ENCODE measurements at places on chromosomes 13 and 19.

- no peak for DNase-seq
These were observed 48.9 kb upstream of the URAD start for GRCh38 chr13:28037399-28037798.

DNA sequence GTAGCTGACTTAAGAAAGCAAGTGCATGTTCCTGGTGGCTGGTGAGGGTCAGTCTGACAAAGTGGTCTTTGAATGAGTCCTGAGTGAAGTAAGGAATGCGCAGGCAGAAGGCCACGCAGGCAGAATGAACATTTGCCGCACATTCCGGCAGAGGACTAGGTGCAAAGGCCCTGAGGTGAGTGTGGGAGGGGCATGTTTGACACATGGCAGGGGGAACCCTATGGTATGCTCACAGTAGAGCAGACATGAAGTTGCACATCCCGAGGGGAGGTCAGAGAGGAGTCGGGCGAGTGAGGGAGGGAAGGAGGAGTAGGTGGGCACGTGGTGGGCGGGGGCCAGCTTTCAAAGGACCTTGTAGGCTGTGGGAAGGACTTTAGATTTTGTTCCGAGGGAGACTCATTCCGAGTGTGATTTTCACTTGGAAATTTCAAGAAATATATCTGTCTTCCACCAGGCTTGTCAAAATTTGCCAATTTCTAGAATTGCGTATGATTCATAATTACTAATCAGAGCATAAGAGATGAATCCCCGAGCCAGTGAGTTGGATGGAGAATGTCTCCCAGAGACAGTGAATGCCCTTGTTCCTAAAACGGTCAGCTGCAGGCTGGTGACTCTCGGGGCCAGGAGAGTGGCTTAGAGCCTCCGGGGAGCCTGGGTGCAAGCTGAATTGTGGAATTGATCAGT lies 40.3 kb downstream of the ERICH6B start:
- no peak for DNase-seq

GRCh38 chr19:55377356-55378131 lies 918 bp downstream of the TMEM190 start:
- DNase-seq = no peak

DNA sequence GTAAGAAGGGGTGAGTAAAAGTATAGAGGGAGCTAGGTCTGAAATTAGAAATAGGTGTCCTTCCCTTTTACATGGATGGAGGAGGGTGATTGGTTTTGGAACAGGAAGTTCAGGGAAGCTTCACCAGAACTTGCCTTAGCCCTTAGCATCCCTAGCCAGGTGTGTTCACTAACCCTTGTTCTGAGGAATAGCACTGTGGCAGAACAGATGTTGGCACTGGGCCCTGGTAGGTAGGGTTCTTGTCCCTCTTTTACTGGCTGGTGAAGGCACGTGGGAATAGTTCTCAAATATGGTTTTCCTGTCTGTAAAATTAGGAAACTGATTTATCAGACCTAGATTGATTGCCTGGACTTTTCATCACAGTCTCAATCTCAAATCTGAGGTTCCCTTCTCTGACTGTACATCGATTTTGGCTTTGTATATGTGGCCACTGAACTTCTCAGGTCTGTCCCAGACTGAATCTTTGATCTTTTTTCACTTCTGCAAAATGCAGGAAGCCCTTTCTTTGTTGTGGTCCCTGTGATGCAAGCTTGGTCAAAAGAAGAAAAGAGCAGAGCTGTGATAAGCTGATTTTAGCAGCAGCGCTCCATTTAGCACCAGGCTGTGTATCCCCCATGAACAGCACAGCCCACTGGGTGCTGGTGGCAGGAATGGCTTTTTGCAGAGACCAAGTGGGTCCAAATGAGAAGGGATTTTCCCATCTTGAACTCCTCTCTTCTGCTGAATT lies 86.2 kb upstream of the HTR2A start:
- DNase-seq = no peak

GRCh38 chr13:45302507-45302906 lies 38.5 kb downstream of the TPT1 start:
- no peak for DNase-seq

- DNase-seq = no peak
These were observed 10.5 kb downstream of the ADAMTS10 start for GRCh38 chr19:8600064-8600463.

DNA sequence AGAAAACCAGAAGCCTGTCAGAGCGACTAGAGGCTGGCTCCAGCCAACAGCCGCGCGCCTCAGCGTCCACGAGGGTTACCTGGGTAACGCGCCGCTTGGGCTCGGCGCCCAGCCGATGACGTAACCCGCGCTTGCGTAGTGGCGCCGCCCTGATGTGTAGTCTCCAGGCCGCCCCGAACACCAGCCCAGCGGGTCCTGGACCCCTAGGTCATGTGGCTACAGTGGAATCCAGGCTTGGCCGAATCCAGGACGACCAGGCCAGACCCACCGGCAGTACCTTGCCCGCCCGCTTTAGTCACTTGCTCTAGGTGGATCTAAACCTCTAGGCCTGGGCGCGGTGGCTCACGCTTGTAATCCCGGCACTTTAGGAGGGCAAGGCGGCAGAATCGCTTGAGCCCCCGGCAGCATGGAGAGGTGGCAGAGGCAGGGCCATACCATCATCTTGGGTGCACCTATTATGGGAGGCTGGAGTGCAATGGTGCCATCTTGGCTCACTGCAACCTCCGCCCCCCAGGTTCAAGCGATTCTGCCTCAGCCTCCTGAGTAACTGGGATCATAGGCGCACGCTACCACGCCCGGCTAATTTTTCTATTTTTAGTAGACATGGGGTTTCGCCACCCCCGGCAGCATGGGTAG lies 7.2 kb upstream of the ZNF606 start:
- DNase-seq = peak; percentile 59

DNA sequence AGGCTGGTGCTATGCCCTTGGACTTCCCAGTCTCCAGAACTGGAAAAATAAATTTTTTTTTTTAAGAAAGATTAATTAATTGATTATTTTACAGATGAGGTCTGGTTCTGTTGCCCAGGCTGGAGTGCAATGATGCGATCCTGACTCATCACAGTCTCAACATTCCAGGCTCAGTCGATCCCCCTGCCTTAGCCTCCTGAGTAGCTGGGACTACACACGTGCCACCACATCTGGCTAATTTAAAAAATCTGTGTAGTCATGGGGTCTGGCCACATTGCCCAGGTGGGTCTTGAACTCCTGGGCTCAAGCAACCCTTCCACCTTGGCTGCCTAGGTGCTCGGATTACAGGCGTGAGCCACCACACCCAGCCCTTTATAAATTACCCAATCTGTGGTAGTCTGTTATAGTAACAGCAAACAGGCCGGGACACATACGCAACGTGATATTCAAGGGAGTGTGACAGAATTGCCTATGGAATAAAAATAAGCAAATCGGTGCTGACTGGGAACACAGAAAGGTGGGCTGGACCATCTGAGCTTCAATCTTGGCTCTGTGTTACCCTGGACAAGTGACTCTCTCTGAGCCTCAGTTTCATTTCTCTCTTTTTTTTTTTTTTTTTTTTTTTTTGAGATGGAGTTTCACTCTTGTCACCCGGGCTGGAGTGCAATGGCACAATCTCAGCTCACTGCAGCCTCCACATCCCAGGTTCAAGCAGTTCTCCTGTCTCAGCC lies 42.8 kb downstream of the PIN1 start:
- peak; percentile 25 for DNase-seq

GRCh38 chr13:23622985-23623384 lies 52.8 kb downstream of the TNFRSF19 start:
- no peak for DNase-seq

- DNase-seq = peak; percentile 18
These were observed 61.7 kb downstream of the COLGALT1 start for GRCh38 chr19:17616961-17617806.

GRCh38 chr13:47726394-47726793 lies 274.7 kb downstream of the SUCLA2 start:
- no peak for DNase-seq

DNA sequence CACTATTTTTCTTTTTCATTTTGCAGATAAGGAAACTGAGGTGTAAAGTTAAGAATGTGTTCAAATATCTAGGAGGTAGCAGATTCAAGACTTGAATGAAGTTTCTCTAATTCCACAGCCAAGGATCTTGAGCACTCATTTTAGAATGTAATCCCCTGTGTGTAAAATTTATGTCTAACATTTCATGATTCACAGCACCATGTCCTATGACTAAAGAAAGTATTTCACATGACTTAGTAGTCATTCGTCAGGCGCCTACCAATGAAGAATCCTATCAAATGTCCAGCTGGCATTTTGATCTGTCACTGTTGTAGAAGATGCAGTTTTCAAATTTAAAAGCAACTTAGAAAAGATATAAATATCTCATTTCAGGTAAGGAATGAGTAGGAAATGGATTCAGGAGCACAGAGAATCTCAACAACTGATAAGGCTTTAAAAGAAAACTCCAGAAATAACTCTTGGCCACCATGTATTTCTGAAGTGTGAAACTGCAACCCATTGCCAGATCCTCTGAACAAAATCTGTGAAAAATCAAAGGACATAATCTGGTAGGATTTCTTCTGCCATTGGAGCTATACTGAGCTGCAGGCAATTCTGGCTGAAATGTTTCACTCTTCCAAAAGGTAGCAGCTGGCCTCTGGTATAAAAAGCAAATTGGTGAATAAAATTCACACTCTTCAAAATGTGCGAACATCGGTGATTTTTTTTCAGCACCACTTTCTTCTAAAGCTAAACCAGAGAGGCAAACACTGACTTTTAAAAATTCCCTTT lies 92.2 kb downstream of the DCLK1 start:
- DNase-seq = peak; percentile 54

DNA sequence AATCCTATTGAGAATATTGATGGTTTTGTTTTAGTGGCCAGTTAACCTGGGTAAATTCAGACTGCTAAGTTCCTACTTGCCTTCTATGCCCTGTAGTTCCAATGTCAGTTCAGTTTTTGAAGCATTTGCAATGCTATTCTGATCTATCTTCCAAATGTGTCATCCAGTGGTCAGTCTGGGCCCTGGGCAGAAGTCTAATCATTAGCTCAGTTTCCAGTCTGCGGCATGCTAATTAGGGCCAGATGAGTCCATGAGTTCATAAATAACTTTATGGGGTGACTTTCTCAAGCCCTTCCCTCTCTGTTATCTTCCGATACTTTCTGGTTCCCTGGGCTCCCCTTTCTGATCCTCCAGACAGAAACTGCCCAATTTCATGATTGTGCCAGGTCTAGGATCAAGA lies 32.7 kb downstream of the FAM187B start:
- DNase-seq = no peak

- peak; percentile 19 for DNase-seq
These were observed 435.0 kb upstream of the KLF12 start for GRCh38 chr13:74569251-74569650.

- no peak for DNase-seq
These were observed 9.6 kb downstream of the CIC start for GRCh38 chr19:42278452-42279154.

DNA sequence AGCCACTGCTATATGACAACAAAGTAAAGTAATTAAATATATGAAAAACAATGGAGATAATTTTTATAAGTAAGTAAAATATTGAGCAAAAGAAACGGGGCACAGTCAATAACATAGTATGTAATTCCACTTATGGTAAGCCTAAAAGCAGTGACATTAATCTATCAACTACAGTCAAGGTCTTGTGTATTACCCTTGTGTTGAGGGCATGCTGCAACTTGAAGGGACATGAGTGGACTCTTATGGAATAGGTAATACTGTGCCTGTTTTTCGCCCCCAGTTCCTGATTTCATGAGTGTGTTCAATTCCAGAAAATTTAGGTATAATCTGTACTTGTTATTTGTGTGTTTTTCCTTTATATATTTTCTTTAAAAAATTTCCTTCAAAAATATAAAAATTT lies 201.3 kb upstream of the SLITRK6 start:
- DNase-seq = no peak

DNA sequence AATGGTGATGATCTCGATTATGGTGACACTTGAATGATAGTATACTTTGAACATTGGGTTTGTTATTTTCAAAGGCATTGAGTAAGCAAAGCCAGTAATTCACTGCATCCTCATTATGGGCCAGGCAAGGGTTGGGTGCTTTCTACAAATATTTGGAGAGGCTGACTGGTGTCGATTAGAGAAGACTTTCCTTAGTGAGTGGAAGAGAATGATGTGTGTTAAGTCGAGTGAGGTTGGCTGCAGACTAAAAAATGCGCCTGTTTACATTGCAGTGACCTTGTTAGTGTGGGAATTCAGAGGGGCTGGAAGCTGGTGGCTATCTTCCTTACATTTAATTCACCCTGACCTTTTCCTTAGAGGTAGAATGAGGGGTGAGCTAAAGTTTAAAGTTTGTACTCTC lies 22.4 kb upstream of the RNF113B start:
- DNase-seq = no peak

GRCh38 chr13:49669735-49670309 lies 21.5 kb downstream of the EBPL start:
- peak; percentile 71 for DNase-seq

GRCh38 chr19:56348289-56348877 lies 33.7 kb upstream of the ZSCAN5A start:
- DNase-seq = peak; percentile 12

GRCh38 chr19:29620931-29621351 lies 14.9 kb downstream of the POP4 start:
- DNase-seq = no peak

DNA sequence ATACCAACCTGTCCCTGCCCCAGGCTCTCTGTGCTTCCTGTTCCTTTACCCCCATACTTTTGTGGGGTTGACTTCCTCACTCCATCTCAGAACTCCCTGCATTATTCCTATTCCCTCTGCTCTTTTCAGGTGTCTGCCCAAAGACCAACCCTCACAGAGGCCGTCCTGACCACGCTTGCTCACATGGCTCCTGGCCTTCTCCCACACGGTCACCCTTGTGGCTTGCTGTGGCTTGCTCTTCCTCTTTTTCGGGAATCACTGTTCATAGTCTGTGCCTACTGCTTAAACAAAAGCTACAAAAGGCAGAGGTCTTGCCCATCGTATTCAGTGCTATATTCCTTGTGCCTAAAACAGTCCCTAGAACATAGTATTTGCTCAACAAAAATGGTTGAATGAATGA lies 25.2 kb upstream of the ARGLU1 start:
- DNase-seq = no peak

DNA sequence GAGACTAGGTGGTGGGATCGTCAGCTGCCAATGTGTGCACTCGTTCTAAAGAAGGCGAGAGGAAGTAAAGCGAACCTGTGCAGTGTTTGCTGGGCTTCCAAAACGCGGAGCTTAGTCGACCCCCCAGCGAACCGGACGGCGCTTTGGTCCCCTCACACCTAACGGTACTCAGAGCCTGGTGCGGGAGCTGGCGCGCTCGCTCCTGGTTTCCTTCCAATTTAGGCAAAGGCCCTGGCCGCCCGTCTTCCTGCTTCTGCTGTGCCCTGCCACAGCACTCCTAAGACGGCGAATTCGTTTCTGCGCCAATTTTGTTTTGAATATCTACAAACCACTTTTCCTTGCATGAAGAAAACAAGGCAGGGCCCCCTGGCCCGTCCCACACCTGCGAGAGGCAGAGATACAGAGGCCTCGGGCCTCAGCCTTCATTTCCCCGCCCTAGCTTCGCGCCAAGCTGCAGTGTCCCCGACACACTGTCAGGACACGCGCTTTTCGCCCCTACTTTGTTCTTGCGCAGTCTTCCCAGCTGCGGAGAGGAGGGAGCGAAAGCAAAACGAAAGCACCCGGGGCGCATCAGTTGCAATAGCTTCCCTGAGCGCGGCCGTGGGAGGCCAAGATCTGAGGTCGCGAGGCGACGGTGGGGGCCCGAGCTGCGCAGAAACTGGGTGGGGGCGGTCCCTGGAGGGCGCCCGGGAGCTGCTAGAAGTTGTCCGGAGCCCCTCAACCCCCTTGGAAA lies 111.9 kb downstream of the KCNRG start:
- peak; percentile 44 for DNase-seq
